EH (cell line): ENCODE measurements at places on chromosomes 2 and 18.
A peak's percentile ranks its signal among the peaks of the same experiment; 100 is the strongest.

DNA sequence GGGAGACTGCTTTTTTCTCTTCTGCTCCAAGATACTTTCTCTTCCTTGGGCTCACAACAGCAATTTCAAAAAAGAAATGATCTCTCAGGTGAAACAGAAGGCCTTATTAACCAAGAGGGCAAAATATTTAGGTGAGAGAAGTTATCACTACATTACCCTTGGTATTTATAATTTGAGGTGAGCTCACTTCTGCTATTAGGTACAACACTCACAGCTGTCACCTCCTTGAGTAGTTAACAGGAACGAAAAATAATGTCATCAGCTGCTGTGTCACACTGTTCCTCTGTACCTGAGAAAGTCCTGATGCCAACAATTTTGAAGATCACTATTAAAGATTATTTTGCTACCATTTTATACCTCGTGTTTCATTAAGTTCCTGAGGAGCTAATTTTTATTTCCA lies 205.0 kb downstream of the DLGAP1 start:
- no peak for DNase-seq

- no peak for DNase-seq
Observed at GRCh38 chr2:68714866-68715265, 19.7 kb upstream of the ARHGAP25 start.

GRCh38 chr2:150689590-150689989 lies 202.1 kb upstream of the RND3 start:
- DNase-seq = peak; percentile 39

- no peak for DNase-seq
Observed at GRCh38 chr2:166560022-166560421, 66.0 kb upstream of the SCN7A start.

GRCh38 chr18:10239991-10240634 lies 214.3 kb upstream of the APCDD1 start:
- DNase-seq = peak; percentile 58

DNA sequence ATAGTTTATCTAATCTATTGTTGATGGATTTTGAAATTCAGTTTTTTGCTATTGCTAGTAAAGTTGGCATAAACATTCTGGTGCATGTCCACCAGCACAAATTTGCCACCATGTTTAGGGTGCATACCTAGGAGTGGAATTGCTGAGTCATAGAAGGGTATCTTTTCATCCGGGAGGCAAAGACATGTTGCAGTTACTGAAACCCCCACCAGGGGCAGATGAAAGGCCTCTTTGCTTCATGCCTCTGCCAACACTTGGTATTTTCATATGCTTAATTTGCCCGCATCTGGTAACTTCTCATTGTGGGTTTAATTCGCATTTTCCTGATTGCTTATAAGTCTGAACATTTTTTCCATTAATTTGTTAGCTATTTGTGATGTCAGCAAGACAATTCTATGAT lies 8.2 kb downstream of the DCC start:
- no peak for DNase-seq

DNA sequence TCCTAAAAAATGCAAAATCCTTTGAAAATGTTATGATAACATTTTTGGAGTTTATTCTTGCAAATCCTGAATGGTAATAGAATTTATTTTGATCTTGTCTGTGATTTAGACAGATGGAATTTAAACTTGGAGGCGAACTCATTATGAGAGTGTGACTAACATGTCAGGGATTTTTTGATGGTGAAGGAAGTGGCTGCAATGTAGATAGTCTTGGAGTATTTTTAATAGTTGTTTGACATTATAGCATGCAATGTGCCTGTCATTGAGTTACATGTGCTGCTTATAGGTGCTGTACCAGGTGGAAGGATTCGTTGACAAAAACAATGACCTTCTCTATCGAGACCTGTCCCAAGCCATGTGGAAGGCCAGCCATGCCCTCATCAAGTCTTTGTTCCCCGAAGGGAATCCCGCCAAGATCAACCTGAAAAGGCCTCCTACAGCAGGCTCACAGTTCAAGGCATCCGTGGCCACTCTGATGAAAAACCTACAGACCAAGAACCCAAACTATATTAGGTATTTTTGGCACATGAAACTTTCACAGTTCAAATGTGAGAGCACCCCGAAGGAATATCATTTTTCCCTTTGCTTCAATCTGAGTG lies 141.8 kb downstream of the MYO1B start:
- DNase-seq = peak; percentile 93

DNA sequence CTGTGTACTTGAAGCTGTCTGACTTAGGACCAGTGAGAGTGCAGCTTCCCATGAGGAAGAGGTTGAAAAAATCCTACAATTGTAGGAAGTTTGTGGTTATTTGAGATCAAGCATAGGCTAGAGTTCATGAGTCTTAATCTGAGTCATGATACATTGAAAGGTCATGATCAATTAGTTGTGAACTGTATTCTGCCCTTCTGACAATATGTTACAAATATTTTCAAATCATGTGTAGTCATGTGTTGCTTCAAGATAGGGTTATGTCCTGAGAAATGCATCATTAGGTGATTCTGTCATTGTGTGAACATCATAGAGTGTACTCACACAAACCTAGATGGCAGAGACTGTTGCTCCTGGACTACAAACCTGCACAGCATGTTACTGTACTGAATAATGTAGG lies 68.4 kb upstream of the MFF start:
- DNase-seq = no peak

DNA sequence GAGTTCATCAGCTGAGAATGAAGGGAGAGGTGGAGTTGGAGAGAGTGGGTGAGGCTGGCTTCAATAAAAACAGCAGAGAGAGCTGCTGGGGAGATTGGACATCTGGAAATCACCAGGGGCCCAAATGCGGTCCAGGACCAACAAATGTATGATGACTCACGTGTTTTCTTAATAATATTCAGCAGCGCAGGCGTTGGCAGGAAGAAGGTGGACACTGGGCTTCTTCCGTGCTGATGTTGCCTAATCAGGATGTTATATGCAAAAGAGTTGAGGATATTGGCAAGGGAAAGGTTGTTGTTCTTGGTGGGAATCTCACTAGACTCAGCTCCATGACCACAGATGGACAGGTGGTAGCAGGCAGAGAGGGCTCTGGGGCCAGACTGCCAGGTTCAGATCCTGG lies 12.8 kb upstream of the PLA2R1 start:
- DNase-seq = peak; percentile 93

DNA sequence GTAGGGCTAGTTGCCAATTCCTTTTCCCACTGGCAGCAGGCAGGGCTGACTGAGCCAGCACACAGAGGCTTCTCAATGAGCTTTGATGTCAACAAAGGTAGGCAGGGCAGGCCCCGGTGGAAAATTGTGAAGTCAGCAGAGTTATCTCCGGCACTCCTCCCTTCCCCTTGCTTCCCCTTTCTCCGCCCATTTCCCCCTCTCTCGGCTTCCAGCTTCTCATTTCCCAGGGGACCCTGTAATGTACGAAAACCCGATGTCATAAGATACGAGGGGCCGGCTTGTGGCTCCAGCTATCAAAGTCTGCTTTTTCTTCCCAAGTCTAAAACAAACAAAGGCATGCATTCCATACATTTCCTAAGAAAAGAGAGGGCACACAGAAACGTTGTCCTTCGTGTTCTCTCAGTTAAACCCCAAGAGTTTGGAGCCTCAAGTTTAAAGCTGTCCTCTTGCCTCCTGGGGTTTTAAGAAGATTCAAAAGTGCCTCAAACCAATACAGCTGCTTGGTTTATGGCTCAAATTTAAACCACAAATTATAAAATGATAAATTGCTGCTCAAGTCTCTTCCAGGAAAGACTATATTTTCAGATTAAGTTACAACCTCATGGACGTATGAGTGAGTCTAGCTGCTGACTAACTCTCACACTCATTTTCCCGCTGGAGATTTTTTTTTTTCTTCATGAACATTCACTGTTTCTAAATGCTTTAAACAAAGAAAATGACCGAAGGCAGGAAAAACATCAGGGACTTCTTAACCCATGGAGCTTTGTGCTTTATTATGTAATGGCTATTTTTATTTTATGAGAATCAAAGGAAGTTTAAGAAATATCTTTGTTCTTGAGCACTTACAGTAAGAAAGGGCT lies 27.2 kb upstream of the EML4 start:
- DNase-seq = peak; percentile 89

DNA sequence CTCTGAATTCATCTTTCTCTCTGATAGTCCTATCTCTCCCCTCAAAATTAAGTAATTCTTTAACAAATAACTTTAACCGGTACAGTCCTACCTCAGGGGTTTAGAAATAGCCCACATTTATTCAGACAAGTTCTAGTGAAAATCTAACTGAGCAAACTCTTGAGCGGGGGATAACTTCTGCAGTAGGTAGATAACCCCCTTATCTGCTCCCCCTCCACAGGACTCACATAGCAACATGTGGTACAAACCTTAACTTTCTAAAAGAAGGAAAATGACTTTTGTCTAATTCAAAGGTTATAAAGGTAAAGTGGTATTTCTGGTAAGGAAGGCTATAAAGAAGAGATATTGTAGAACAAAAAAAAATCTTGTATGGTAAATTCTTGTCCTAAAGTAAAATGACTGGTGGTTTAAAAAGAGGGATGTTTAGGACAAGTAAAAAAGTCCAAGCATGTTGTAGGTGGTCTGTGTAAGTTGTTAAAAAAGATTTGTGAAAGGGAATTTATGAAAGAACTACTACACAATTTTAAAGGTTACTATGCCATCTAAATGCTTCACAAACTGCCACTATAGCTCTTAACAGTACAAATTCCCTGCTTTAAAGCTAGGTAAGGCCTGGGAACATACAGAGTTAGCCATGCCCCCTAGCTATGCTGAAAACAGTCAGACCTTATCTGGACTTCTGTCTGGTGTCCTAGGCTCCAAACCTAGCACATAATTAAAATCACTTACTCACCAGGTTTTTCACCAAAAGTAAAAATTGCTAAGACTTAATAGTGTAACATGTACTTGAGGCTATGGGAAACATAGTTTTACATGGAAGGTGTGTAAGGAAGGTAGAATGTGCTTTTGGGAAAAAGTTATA lies 8.1 kb upstream of the RPIA start:
- DNase-seq = no peak

- peak; percentile 65 for DNase-seq
Observed at GRCh38 chr2:9430316-9431293, 7.2 kb downstream of the CPSF3 start.
